Left ventricle myocardium inferior (tissue), 1 donor: ENCODE measurements at places on chromosomes 3 and 15.

GRCh38 chr15:33298631-33299030 lies 12.1 kb upstream of the RYR3 start:
- H3K27ac ChIP-seq: no peak overlapping the region
- no peak for DNase-seq
- no peaks in the 10 kb centered on the region for H3K36me3 ChIP-seq
- no peak overlapping the region for H3K4me3 ChIP-seq

- peak overlapping the region; percentile 98 for H3K27ac ChIP-seq
- peak; percentile 50 for DNase-seq
- H3K27me3 ChIP-seq: no peaks in the 10 kb centered on the region
- H3K4me1 ChIP-seq: peaks cover 79% of the 10 kb centered on the region
- H3K4me3 ChIP-seq: peak overlapping the region; percentile 95
These were observed 666 bp downstream of the SNX33 start for GRCh38 chr15:75648156-75649000.

GRCh38 chr3:77456906-77457305 lies 417.0 kb downstream of the ROBO2 start:
- H3K4me3 ChIP-seq: no peak overlapping the region
- DNase-seq: no peak
- no peak overlapping the region for H3K27ac ChIP-seq
- H3K4me1 ChIP-seq: no peaks in the 10 kb centered on the region
- H3K27me3 ChIP-seq: no peaks in the 10 kb centered on the region

DNA sequence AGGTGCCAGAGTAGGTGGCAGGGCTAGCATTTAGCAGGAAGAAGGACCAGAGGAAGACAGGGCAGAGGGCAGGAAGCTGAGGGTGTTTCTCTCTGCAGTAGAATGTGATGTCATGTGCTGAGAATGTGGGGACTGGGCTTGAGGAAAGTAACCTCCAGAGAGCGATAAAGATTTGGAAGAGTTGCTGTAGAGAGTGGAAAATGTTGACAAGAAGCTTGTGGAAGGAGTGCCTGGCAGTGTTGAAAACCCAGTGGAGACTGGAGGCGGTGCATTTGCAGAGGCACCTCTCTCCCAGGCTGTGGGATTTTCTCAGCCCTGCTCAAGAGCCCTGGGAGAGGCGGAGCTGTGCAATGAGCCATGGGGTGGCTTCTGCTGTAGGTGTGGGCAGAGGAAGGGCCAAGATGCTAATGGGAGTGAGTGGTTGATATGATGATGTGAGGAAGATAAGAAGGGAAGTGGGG lies 54.8 kb downstream of the MESD start:
- peaks cover 22% of the 10 kb centered on the region for H3K4me1 ChIP-seq
- no peak overlapping the region for H3K4me3 ChIP-seq
- DNase-seq: no peak
- H3K27ac ChIP-seq: no peak overlapping the region
- H3K36me3 ChIP-seq: peaks cover 11% of the 10 kb centered on the region
- H3K27me3 ChIP-seq: no peaks in the 10 kb centered on the region

GRCh38 chr15:35058534-35059054 lies 26.5 kb downstream of the NANOGP8 start:
- no peak for DNase-seq
- H3K27ac ChIP-seq: no peak overlapping the region
- H3K4me1 ChIP-seq: no peaks in the 10 kb centered on the region
- no peak overlapping the region for H3K4me3 ChIP-seq

GRCh38 chr3:101827211-101828174 lies 21.8 kb upstream of the NFKBIZ start:
- H3K36me3 ChIP-seq: peaks cover 12% of the 10 kb centered on the region
- peak; percentile 67 for DNase-seq
- no peaks in the 10 kb centered on the region for H3K27me3 ChIP-seq
